COLO829 (cell line): ENCODE measurements at places on chromosomes 5 and 9.

GRCh38 chr5:57346328-57346727, 136.3 kb downstream of the ACTBL2 start:
- DNase-seq: no peak

DNA sequence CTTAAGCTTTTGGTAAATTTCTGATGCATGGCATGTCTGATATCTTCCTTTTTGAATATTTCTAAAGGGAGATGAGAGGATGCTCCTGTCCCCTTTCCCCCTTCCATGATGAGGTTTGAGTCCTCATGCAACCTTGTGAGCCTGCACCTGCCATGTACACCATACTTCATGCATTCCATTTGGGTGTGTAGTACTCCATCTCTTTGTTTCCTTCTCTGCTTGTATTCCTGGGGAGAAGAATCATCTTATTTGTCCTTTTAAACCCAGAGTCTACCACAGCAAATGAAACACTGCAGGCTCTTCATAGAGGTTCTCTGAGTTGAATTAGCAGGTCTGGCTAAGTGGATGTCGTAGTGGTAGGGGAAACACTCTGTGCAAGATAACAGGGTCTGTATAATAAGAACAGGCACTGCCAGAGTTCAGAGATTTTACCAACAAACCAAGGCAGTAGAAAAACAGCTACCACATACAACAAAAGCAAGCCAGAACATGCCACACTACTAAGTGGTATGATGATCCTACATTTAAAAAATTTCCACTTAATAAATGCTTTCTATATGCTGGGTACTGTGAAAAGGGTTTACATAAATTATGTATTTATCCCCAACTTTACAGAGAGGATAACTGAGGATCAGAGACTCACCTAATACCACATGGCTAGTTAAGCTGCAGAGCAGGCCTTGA, 439.8 kb upstream of the GRIA1 start:
- no peak for DNase-seq

- no peak for DNase-seq
Measured at GRCh38 chr9:97064176-97064575, 25.2 kb upstream of the CTSV start.

- peak; percentile 14 for DNase-seq
Measured at GRCh38 chr9:37283730-37284325, 138.7 kb upstream of the GRHPR start.

DNA sequence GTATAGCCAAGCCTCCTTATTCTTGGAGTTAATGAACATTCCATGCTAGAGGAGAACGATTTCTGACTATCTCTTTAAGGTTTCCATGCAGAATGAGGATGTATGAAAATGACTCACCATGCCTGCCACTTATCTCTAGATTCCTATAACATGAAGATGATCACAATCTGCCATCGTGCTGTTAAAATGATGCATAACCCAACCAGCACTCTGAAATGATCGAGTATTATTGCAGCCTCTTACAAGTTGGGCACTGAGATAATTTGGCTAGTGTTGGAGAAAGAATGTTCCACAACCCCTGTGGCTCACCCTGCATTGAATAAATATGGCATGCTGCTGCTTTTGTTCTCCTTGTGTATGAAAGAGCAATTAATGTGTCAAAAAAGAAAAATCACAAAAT, 1143.6 kb upstream of the WWC1 start:
- DNase-seq: no peak

DNA sequence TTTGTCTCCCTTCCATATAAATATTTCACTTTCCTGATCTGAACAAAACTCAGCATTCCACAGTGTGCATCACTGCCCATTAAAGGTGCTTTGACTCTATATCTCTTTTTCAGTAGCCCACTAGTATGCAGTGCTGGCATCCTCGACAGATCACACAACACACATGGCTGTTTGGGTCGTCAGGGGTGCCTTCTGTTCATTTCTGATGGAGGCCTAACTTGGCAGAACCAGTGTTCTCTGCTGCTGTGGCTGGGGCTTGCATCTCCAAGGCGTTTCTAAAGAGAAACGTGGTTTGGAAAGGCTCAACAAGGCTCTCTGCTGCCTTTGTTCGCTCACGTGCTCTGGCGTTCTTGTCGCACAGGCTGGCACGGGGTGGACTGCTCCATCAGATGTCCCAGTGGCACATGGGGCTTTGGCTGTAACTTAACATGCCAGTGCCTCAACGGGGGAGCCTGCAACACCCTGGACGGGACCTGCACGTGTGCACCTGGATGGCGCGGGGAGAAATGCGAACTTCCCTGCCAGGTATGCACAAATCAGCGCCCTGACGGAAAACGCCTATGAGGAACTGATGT, 97.7 kb upstream of the PRRC1 start:
- no peak for DNase-seq
